ENCODE measurements at places on chromosomes 1 and 21. TPM values are rescaled to one million over a fixed set of nuclear protein-coding genes. Genes with fewer than 3 reads are reported as not detected.
A peak's percentile ranks its signal among the peaks of the same experiment; 100 is the strongest.

Gene BEND5
- 12.3 TPM for polyA plus RNA-seq

Gene SELL
- not detected for polyA plus RNA-seq

Gene PTPN7
- 0.33 TPM for polyA plus RNA-seq

Gene FCN3
- 0.66 TPM for polyA plus RNA-seq

Gene OPRD1
- polyA plus RNA-seq = 0.55 TPM

Gene HSF2BP
- polyA plus RNA-seq = 0.82 TPM

Gene ASPM
- 35.6 TPM for polyA plus RNA-seq

Gene MPL
- not detected for polyA plus RNA-seq

Gene DNAJC8
- 208 TPM for polyA plus RNA-seq

Gene TIE1
- 0.37 TPM for polyA plus RNA-seq

Gene CD1B
- polyA plus RNA-seq = not detected

Gene PLA2G2C
- polyA plus RNA-seq = not detected

Gene NES
- polyA plus RNA-seq = 25.0 TPM

DNA sequence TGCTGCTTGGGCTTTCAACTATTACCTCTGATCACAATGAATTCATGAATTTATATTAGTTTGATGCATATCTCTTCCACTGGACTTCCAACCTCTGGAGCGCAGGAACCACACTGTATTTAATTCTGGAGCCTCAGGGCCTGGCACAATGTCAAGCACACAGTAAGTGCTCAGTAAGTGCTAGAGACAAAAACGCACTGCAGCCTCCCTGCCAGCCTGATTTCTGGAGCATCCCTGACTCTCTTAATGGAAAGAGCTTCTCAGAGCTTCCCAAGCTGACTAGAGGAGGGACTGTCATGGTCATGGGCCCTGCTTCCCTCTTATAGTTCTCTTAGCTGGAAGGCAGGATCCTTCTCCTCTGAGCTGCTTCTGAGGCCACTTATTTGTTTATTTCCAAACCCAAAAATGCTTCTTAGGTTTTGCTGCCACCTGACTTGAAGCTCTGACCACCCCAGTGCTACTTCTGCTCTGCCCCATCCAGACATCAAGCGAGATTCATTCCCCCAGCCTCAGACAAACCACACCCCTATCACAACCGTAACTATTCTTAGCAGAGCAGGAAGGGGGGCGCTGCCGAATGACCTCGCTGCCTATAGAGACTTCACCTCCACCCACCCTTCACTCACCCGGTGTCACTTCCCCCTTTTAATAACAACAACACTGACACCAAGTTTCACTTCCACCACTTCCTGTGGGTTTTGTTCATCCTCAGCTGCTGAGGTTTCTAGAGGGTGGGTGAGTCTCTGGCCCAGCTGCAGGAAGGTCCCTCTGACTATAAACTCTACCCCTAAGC is 33.6 kb downstream of the NUAK2 start:
- peak; percentile 63 for DNase-seq

- DNase-seq = no peak
Measured at GRCh38 chr1:82704393-82704792, 903.7 kb downstream of the ADGRL2 start.

DNA sequence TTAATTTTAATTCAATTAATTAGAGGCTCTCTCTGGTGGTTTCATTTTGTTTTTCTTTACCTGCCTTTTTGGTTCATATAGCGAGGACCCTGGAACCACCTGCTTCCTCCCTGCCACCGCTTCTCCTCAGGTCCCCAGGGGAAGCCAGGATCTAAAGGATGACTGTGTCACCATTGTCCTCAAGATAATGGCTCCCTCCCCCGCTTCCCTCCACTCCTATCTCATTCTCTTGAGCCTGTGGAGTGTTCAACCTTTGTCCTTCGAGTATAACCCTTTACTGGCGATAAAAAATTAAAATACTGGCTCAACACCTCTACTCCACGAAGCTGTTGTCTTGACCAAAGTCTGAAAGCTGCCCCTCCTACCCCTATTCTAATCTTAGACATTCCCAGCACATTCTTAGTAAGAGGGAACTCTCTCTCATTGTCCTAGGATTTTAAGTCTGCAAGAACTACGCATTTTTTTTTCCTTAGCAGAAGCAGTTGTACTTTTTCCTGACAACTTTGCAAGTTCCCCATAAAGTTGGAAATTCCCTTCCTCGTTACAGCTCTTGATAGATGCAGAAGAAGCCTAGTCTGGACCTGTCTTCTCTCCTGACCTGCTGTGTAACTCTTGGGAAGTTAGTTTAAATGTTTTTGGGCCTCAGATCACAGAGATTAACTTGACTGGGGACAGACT is 12.6 kb upstream of the MAPKAPK2 start:
- DNase-seq = no peak

DNA sequence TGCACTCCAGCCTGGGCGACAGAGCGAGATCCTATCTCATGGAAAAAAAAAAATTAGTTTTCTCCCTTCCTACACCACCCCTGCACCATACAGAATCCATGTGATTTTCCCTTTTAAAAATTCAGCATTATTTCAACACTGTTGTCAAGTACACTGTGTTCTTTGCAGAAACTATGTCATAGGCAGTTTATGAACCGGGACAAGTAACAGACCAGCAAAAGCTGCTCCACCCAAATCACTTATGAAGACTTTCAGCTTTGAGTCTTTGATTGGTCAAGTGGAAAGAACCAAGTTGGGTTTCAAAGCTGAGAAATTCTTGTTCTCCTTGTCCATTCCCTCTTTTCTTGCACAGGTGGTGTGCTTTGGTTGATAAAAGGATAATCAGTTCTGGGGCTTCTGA is 173.0 kb downstream of the CDC7 start:
- DNase-seq = no peak

GRCh38 chr1:153429266-153430165 is 13.2 kb downstream of the S100A7A start:
- no peak for DNase-seq

GRCh38 chr1:8643542-8644536 is 173.6 kb downstream of the RERE start:
- no peak for DNase-seq

DNA sequence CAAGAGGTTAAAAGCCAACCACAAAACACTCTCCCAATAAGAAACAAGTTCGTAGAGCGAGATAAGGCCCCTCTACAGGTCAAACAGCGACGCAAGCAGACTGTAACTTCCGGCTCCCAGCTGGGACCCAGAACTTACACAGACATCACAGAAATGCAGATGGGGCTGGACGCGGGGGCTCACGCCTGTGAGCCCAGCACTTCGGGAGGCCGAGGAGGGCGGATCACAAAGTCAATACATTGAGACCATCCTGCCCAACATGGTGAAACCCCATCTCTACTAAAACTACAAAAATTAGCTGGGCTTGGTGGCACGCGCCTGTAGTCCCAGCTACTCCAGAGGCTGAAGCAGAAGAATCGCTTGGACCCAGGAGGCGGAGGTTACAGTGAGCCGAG is 11.1 kb downstream of the CCNL2 start:
- DNase-seq = no peak

DNA sequence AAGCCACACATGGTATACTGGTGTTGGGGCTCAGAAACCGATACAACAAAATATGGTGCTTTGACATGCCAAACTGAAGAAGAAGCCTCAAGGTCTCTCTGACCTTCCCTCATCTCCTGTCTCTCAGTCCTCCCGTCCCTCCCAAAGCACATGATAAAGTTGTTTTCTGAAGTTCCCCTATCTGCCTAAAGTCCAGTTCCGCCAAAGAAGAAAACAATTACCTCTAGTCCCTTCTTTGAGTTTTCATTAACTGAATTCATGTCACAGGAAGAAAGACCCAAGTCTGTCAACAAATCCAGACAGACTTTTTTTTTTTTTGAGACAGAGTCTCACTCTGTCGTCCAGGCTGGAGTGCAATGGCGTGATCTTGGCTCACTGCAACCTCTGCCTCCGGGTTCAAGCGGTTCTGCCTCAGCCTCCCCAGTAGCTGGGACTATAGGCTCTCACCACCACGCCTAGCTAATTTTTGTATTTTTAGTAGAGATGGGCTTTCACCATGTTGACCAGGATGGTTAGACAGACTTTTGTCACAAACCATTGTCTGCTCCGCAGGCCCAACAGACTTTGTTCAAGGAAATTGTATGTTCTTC is 32.2 kb upstream of the SLC2A1 start:
- no peak for DNase-seq

DNA sequence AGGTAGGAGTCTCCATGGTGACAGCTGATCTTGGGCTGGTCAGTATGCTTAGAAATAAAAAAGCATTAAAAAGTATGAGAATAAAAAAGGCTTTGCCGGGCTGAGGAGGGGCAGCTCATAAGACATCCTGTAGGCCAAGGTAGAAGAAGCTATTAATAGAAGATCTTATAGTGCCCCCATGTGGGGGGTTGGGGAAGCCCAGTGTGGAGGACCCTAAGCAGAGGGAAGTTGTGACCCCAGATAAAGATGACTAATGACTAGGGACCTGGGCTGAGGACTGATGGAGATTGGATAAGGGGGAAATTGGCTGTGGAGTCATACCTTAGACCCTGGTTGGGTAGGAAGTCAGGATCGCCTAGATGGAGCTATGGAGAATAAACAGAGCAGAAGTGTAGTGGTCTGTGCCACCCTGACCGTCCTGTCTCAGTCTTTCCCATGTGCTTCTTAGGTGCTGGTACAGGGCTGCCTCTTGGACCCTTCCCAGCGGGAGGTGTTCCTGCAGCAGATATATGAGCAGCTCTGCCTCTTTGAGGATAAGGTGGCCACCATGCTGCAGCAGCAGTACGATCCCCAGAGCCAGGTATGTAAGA is 25.0 kb downstream of the SZT2 start:
- peak; percentile 91 for DNase-seq

- DNase-seq = no peak
Measured at GRCh38 chr1:208528578-208529240, 284.5 kb upstream of the PLXNA2 start.

- no peak for DNase-seq
Measured at GRCh38 chr21:42237577-42237976, 18.6 kb downstream of the ABCG1 start.

GRCh38 chr1:102833151-102833550 is 275.2 kb downstream of the COL11A1 start:
- DNase-seq = no peak

DNA sequence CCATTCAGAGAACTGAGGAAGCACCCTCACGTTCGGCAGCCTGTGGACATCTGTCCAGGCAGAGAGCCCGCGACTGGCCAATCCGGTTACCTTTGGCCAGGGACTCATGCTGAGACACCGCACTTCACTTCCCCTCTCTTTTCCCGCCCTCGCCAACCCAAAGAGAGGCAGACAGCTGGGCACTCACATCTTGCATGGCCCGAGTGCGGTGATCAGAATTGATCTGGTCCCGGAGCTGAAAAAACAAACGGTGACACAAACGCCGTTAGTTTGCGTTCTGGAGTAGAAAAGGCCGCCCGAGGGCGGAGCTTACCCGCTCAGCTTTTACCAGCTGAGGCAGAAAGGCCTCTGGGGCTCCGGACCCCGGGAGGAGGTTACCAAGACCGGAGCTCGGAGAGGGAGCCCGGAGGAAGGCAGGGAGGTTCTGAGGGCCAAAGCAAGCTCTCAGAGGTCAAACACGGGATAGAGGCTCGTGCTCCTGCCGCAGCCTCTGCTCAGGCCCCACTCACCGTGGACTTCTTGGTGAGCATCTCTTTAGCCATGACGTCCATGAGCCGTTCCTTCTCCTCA is 376 bp downstream of the SF3A3 start:
- DNase-seq = peak; percentile 58

DNA sequence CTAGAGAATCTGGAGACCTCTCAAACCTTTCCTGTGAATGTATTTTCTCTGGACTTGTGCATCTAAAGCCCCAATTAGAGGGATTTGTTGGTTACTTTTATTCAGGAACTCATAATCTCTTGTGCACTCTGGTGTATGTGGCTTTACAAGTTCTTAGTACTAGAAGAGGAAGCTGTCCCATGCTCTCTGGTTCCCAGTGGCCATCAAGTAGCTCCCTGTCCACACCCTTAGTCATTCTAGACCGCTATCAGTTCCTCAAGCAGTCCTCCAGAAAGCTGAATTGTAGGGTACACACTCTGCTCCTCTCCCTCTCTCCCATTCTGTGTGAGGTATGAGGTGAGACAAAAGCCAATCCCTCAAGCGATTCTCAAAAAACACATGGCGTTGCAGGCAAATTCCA is 470.3 kb downstream of the PTPRC start:
- DNase-seq = no peak

DNA sequence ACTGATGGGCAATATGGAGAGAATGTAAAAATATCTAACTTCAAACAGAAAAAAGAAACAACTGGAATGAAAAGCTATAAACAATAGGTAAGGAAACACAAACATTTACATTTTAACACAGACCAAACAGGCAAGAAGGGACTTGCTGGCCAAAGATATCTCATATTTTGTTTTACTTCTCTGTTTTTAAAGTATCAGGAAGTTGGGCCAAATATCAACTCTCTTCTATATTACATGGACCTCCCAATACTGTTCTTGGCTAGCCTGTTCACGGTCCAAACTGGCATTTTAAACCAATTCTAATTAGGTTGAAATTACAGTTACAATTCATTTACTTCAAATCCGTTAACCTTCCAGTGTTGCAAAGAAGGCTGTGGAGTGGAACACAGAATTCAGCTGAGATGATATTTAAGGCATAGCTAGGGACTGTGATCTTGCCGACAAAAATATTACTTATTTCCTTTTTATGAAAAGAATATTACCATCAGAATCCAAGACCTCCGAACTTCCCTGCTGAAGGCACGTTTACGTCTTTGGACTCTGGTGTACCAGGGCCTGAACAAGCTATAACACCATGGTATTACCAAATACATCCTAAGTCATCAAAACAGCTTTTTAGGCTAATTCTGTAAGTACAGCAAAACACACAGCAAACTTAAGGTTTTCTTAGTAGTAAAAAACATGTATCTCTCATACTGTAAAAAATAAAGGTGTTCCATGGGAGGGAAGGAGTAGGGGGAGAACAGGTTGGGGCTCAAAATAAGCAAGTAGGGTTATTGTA is 165.4 kb downstream of the RUNX1 start:
- no peak for DNase-seq

DNA sequence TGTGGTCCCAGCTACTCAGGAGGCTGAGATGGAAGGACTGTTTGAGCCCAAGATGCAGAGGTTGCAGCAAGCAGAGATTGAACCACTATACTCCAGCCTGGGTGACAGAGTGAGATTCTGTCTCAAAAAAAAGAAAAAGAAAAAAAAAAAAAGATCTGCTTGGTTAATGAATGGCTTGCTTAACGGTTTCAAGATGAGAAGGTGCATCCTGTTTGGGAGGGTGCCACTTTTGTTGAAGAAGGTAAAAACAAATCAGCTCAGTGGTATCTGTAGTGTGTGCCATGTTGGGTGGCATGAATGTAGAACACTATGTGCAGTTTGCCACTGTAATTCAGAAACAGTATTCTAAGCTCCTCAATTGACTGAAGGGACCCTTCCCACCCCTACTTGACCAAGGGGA is 94.9 kb upstream of the ETV3 start:
- no peak for DNase-seq

- no peak for DNase-seq
Measured at GRCh38 chr1:215087603-215088002, 5.1 kb downstream of the KCNK2 start.

GRCh38 chr1:182724215-182724614 is 39.8 kb upstream of the RGS8 start:
- no peak for DNase-seq

GRCh38 chr1:247966532-247967204 is 1.6 kb downstream of the OR2AK2 start:
- DNase-seq = no peak

- peak; percentile 30 for DNase-seq
Measured at GRCh38 chr1:167158111-167158812, 62.4 kb upstream of the POU2F1 start.

GRCh38 chr1:156924478-156925153 is 4.2 kb downstream of the LRRC71 start:
- peak; percentile 63 for DNase-seq

Measured in GM23338 (cell line).